ENCODE measurements at places on chromosomes 7 and 10. TPM values are rescaled to one million over a fixed set of nuclear protein-coding genes. Genes with fewer than 3 reads are reported as not detected.

Gene GPR26
- 1.8 TPM for total RNA-seq

Gene NOM1
- 18.1 TPM for total RNA-seq

Gene CDC14C
- total RNA-seq, result not detected

Gene ERVW-1
- total RNA-seq, result not detected

Gene MACC1
- total RNA-seq, result 0.20 TPM

Gene SYNPO2L
- total RNA-seq, result not detected

Gene SERPINE1
- total RNA-seq, result 2.1 TPM

Gene POP7
- 26.2 TPM for total RNA-seq

Gene NOS3
- 2.4 TPM for total RNA-seq

Gene CLRN3
- 0.20 TPM for total RNA-seq

Gene CYP3A4
- total RNA-seq, result 0.11 TPM

DNA sequence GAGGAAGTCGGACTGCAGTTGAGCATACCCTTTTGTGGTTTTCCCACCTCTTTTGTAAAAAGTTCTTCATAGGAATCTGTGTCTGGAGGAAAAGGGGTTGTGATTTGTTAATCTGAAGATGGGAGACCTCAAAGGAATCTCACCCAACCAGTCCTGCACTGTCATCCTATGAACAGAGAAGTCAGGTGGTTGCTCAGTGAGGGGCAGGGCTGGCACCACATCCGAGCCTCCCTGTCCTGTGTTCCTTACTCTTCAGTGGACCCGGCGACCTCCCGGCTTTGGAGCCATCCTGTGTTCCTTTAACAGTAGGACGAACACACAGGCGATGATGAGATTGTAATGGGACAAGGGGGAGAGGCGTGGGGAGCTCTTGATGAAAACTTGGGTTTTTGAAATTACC lies 2.8 kb upstream of the MGMT start:
- H3K27ac ChIP-seq, result no peak overlapping the region
- H3K4me3 ChIP-seq, result no peak overlapping the region
- peaks cover 16% of the 10 kb centered on the region for H3K4me1 ChIP-seq
- no peak for DNase-seq
- no peaks in the 10 kb centered on the region for H3K27me3 ChIP-seq

- no peak overlapping the region for H3K4me3 ChIP-seq
- H3K27ac ChIP-seq, result no peak overlapping the region
- H3K27me3 ChIP-seq, result no peaks in the 10 kb centered on the region
- no peaks in the 10 kb centered on the region for H3K4me1 ChIP-seq
- H3K36me3 ChIP-seq, result no peaks in the 10 kb centered on the region
Measured at GRCh38 chr10:64191286-64191685, 670.1 kb downstream of the REEP3 start.

GRCh38 chr7:157745721-157746709 lies 409.2 kb downstream of the DNAJB6 start:
- no peaks in the 10 kb centered on the region for H3K27me3 ChIP-seq
- H3K4me3 ChIP-seq, result no peak overlapping the region
- H3K27ac ChIP-seq, result no peak overlapping the region
- peaks cover 5% of the 10 kb centered on the region for H3K4me1 ChIP-seq
- H3K36me3 ChIP-seq, result peaks cover 4% of the 10 kb centered on the region

GRCh38 chr10:118031351-118032075 lies 15.2 kb downstream of the RAB11FIP2 start:
- no peak overlapping the region for H3K27ac ChIP-seq
- no peaks in the 10 kb centered on the region for H3K36me3 ChIP-seq
- H3K4me3 ChIP-seq, result no peak overlapping the region
- H3K27me3 ChIP-seq, result no peaks in the 10 kb centered on the region
- no peak for DNase-seq
- H3K4me1 ChIP-seq, result no peaks in the 10 kb centered on the region

DNA sequence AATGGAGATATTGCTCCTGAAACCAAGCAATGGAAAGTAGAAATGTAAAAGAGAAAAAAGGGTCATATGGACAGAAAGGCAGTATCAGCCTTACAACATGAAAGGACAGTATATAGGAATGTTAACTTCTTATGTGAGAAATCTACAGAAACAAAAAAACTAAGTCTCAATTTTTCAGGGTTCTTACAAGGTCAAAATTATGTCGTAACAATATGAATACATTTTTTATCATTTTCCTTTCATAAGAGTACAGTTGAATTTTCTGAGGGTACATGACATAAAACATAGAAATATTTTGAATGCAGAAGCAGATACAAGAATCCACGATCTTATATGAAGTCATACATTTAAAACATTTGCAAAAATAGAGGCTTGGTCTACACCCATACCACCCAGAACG lies 10.7 kb downstream of the DNA2 start:
- no peaks in the 10 kb centered on the region for H3K4me1 ChIP-seq
- H3K4me3 ChIP-seq, result no peak overlapping the region
- peaks cover 26% of the 10 kb centered on the region for H3K36me3 ChIP-seq
- no peaks in the 10 kb centered on the region for H3K27me3 ChIP-seq
- DNase-seq, result no peak
- no peak overlapping the region for H3K27ac ChIP-seq

DNA sequence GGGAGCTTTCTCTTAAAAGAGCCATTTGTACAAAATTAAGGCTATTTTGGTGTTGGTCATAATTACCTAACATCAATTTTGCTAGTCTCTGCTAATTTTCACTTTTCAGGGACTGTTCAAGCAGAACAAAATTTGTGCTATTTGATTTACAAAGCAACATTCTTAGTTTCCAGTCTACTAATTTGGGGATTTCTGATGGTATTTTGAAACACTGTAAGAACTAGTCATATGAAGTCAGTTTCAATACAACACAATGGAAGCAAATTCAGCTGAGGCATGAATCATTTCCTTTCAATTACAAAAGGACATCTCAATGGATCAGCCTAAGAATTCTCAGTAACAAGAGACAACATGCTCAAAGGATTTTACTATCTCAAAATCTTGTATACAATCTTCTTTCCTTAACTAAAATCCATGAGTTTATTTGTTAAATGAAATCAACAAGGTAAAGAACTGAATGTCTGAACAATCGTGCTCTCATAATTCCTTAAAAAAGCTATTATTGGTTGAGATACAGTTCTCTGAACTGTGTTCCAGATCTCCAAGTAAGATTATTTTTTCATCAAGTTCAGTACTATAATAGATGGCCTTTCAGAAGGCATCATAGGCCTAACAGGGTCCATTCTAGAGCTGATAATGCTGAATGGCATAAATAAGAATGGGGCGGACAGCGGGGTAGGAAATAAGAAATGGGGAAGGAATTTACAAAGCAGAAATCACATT lies 144.6 kb downstream of the NRCAM start:
- H3K27me3 ChIP-seq, result no peaks in the 10 kb centered on the region
- DNase-seq, result no peak
- H3K36me3 ChIP-seq, result no peaks in the 10 kb centered on the region
- H3K4me3 ChIP-seq, result no peak overlapping the region
- peaks cover 11% of the 10 kb centered on the region for H3K4me1 ChIP-seq
- H3K27ac ChIP-seq, result no peak overlapping the region

DNA sequence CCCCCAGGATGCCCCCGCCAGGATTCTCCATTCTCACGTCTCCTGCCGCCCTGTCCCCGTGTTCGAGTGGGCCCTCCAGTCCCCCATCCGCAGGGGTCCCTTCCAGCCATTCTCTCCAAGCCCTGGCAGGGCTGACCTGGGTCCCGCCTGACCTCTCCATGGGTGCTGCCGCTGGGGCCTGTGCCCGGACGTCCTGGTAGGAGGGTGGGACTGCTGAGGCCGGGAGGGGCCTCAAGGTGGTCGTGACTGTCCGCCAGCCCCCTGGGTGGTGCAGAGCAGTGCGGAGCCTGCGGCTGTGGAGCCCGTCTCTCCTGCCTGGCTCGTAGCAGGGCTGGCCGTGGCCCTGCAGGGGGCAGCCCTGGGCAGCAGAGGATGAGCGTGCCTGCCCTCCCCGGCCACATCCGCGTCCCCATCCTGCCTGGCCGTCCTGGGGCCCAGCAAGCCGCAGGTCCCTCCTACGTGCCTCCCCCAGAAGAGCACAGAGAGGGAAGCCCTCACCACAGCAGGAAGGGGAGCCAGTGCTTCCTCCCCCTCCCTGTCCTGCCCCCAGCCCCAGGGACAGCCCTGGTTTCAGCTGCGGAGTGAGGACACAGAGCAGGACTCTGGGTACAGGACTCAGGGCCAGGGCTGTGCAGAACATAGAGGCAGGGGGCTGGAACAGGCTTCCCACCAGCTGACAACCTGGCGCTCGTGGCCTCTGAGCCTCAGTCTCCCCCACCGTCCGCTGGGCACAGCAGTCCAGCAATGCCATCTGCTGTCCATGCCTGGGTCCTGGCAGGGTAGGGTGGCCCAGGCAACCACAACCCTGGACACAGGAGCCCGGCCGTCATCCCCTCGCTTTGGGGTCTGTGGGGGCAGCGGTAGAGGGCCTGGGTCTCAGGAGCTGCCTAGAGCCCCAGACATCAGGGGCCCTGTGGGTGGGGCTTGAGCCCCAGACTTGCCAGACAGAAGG lies 1.5 kb upstream of the GRIFIN start:
- H3K4me1 ChIP-seq, result peaks cover 34% of the 10 kb centered on the region
- H3K36me3 ChIP-seq, result peaks cover 12% of the 10 kb centered on the region
- peak; percentile 64 for DNase-seq
- H3K27ac ChIP-seq, result no peak overlapping the region

- no peaks in the 10 kb centered on the region for H3K4me1 ChIP-seq
- DNase-seq, result no peak
- no peaks in the 10 kb centered on the region for H3K36me3 ChIP-seq
- H3K4me3 ChIP-seq, result no peak overlapping the region
Measured at GRCh38 chr10:49552277-49552676, 13.4 kb upstream of the ERCC6 start.

GRCh38 chr10:44906486-44906885 lies 4.7 kb upstream of the TMEM72 start:
- no peak overlapping the region for H3K4me3 ChIP-seq
- H3K4me1 ChIP-seq, result peaks cover 26% of the 10 kb centered on the region
- H3K27me3 ChIP-seq, result no peaks in the 10 kb centered on the region
- no peak overlapping the region for H3K27ac ChIP-seq
- H3K36me3 ChIP-seq, result no peaks in the 10 kb centered on the region

DNA sequence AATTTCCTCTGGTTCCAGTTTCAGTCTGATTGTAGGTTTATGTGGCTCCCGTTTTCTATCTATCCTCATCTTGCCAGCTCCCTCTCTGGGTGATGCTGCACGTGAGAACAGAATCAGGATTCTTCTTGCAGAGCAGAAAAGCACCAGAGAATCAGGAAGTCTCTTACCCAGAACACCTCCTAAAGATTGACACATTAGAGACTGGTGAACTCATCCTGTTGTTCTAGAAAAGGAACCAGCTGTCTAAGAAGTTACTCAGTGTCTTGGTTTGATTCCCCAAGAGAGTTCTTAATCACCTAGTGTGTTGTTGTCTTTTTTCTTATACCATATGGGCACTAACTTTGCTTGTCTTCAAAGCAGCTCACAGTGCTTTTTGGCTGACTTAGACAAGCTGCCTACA lies 152.4 kb downstream of the DGKI start:
- no peak overlapping the region for H3K27ac ChIP-seq
- no peak for DNase-seq
- no peaks in the 10 kb centered on the region for H3K27me3 ChIP-seq
- no peak overlapping the region for H3K4me3 ChIP-seq

GRCh38 chr7:28481091-28481926 lies 69.0 kb downstream of the CREB5 start:
- peak overlapping the region; percentile 62 for H3K27ac ChIP-seq
- no peak for DNase-seq
- H3K4me1 ChIP-seq, result no peaks in the 10 kb centered on the region
- H3K27me3 ChIP-seq, result no peaks in the 10 kb centered on the region

GRCh38 chr7:154167807-154168206 lies 115.6 kb downstream of the DPP6 start:
- peaks cover 5% of the 10 kb centered on the region for H3K4me1 ChIP-seq
- H3K27me3 ChIP-seq, result no peaks in the 10 kb centered on the region
- no peaks in the 10 kb centered on the region for H3K36me3 ChIP-seq
- H3K27ac ChIP-seq, result no peak overlapping the region

DNA sequence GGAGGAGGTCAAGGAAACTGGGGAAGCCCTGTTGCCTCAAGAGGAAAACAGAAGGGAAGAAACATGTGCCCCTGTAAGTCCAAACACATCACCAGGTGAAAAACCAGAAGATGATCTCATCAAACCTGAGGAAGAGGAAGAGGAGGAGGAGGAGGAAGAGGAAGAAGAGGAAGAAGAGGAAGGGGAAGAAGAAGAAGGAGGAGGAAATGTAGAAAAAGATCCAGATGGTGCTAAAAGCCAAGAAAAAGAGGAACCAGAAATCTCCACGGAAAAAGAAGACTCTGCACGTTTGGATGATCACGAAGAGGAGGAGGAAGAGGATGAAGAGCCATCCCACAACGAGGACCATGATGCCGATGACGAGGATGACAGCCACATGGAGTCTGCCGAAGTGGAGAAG lies 82.7 kb upstream of the SAMD8 start:
- peaks cover 33% of the 10 kb centered on the region for H3K36me3 ChIP-seq
- H3K4me1 ChIP-seq, result peaks cover 12% of the 10 kb centered on the region
- H3K27ac ChIP-seq, result no peak overlapping the region
- no peak for DNase-seq

GRCh38 chr10:24952707-24953645 lies 570 bp upstream of the PRTFDC1 start:
- peaks cover 27% of the 10 kb centered on the region for H3K4me1 ChIP-seq
- H3K27ac ChIP-seq, result peak overlapping the region; percentile 72
- DNase-seq, result peak; percentile 43
- no peaks in the 10 kb centered on the region for H3K36me3 ChIP-seq

DNA sequence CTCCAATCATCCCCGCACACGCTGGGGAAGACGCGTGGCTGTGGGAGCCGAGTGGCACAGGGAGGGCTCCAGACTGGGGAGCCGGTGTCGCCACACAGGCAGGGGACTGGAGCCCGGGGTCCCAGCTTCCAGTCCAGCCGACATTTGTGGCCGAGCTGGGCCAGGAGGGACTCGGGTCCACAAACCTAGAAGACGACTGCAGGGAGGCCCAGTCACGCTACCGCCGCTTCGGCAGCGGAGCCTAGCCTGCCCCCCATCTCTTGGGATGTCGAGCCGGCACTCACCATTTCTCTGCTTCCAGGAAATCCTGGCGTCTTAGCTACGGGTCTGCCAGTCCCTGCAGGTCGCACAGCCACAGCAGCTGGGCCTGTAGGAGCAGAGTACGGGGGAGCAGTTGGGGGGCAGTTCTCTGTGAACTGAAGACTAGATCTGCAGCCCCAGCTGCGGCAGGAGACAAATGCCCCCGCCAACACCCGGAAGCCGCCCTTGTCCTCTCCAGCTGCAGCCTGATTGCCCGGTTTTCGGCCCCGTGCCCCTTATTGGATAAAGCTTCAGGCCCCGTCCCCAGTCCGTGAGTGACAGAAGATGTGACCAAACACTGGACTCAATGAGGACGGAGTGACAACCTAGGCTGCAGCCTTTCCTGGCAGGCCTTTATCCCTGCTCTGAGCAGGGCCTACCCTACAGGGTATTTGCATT lies 270.7 kb downstream of the ZNF33B start:
- H3K27ac ChIP-seq, result no peak overlapping the region
- no peaks in the 10 kb centered on the region for H3K36me3 ChIP-seq
- no peaks in the 10 kb centered on the region for H3K4me1 ChIP-seq
- H3K27me3 ChIP-seq, result no peaks in the 10 kb centered on the region
- DNase-seq, result peak; percentile 88
- peak overlapping the region; percentile 32 for H3K4me3 ChIP-seq
